ENCODE measurements at places on chromosomes 1 and 21.

DNA sequence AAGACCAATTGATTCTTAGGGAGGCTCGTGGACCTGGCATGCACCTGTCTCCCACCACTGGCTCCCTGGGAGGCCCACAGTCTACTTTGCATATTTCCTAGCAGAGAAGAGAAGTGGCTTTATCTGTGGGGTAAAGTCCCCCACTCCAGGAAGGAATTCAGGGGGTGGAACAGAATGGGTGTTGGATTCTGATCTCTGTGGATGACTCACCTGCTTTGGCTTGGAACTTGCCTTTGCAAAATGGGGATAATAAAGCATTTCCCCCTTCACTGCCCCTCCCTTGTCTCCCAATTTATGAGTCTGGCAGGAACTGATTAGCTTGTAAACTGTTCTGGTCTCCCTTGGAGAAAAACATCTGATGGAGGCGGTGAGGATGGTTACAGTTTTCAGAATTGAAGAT, 21.2 kb upstream of the OTUD3 start:
- DNase-seq, result no peak

GRCh38 chr1:19229229-19229628, 19.2 kb upstream of the UBR4 start:
- no peak for DNase-seq

DNA sequence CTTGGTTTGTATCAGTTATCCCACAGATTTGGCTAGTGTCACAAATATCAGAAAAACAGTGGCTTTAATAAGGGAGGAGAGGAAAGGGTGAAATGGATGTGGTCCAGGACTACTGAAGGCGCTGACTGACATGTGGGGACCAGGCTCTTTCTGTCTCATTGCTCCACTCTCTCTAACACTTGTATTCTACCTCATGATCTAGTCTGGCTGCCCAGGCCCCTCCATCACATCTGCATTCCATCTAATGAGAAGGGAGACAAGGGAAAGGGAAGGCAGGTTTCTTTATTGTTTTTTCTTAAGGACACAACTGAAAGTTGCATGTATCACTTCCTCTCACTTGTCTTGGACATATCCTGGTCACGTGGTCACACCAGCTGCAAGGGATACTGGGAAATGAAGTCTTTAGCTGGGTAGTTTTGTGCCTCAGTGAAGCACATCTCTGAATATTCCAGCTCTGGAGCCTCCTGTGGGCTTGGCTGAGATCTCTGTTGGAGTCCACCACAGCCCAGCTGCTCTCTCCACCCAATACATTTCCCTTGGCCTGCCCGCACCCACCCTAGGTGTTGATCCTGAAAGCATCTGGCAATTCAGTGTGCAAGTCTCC, 42.0 kb upstream of the PADI2 start:
- DNase-seq, result no peak

GRCh38 chr1:5109633-5110032, 455.2 kb downstream of the AJAP1 start:
- DNase-seq, result no peak
